ENCODE measurements at places on chromosomes 1 and 21. TPM values are rescaled to one million over a fixed set of nuclear protein-coding genes. Genes with fewer than 3 reads are reported as not detected.
A peak's percentile ranks its signal among the peaks of the same experiment; 100 is the strongest.

GRCh38 chr1:161905269-161905884 lies 118.3 kb downstream of the OLFML2B start:
- no peak for DNase-seq

- no peak for DNase-seq
Observed at GRCh38 chr1:91731815-91732214, 154.1 kb downstream of the TGFBR3 start.

- DNase-seq = no peak
Observed at GRCh38 chr21:16974060-16974459, 538.8 kb upstream of the CXADR start.

- DNase-seq = no peak
Observed at GRCh38 chr1:33316601-33317000, 4.3 kb downstream of the A3GALT2 start.

DNA sequence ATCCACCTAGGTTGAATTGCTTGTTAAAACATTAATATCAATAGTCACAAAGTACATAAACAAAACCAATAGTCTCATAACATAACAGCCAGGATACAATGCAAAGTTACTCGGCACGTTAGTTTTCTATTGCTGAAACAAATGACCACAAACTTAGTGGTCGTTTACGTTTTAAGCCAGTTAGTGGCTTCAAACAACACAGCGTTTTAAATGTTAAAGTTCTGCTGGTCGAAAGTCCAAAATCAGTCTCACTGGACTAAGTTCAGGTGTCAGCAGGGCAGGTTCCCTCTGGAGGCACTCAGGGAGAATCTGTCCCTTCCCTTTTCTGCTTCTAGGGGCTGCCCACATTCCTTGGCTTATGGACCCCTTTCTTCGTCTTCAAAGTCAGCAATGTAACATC lies 35.6 kb upstream of the ATP1A1 start:
- no peak for DNase-seq

DNA sequence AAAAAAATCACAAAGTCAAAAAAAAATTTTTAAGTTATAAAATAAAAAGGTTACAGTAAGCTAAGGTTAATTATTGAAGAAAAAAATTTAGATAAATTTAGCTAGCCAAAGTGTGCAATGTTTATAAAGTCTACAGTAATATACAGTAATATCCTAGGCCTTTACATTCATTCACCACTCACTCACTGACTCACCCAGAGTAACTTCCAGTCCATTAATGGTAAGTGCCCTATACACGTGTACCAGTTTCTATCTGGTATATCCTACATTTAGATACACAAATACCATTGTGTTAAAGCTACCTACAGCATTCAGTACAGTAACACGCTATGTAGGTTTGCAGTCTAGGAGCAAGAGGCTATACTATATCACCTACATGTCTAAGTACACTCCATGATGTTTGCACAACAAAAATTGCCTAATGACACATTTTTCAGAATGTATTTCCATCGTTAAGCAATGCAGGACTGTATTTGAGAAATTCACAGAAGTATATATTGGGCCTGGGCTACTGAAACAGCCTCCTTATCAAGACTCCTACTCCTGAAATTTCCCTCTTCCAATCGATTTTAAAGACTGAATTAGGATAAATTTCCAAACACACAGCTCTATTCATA lies 155.1 kb downstream of the COP1 start:
- DNase-seq = no peak

GRCh38 chr1:4585216-4585615 lies 69.2 kb upstream of the AJAP1 start:
- peak; percentile 53 for DNase-seq

DNA sequence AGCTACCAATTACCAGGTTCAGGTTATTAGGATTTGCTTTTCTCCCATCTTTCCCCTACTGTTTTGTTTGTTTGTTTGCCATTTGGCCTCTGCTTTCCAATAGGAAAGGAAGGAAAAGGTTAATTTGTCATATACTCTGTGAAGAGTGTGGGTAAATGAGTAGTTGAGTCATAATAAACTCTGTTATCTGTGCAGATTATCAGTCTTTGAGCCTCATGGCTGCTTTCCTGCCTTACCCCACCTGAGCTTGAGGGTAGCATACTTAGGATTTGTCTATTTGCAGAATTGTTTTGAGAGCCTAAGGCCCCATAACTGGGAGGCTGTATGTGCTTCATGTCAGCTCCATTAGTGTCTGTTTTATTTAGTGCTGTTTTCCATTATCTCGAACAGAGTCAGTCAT lies 32.9 kb upstream of the SNX27 start:
- DNase-seq = no peak

DNA sequence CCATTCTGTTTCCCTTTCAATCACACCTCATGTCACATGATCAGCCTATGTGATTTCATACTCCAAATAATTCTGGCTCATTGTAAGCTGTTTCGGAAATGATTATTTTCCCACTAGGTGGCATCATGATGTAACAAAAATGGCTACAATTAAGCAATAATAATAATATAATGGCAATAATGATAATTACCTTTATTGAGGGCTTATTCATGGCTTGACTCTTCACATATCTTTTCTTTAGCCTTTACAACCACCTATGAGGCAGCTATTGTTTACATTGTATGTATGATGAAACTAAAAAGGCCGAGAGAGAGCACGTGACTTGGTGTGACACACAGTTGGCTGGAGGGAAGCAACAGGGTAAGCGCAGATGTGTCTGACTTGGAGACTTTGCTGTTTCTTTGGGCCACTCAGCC lies 12.5 kb upstream of the KPRP start:
- DNase-seq = no peak

GRCh38 chr1:93219443-93219842 lies 38.9 kb downstream of the CCDC18 start:
- no peak for DNase-seq

GRCh38 chr1:50289495-50289894 lies 133.7 kb downstream of the DMRTA2 start:
- no peak for DNase-seq

- DNase-seq = peak; percentile 75
Observed at GRCh38 chr1:181485287-181486097, 2.2 kb downstream of the CACNA1E start.

GRCh38 chr1:9784508-9785133 lies 39.1 kb downstream of the CLSTN1 start:
- DNase-seq = no peak

- no peak for DNase-seq
Observed at GRCh38 chr1:14265495-14265894, 333.0 kb upstream of the KAZN start.

- DNase-seq = no peak
Observed at GRCh38 chr21:27202301-27202700, 235.4 kb upstream of the ADAMTS5 start.

DNA sequence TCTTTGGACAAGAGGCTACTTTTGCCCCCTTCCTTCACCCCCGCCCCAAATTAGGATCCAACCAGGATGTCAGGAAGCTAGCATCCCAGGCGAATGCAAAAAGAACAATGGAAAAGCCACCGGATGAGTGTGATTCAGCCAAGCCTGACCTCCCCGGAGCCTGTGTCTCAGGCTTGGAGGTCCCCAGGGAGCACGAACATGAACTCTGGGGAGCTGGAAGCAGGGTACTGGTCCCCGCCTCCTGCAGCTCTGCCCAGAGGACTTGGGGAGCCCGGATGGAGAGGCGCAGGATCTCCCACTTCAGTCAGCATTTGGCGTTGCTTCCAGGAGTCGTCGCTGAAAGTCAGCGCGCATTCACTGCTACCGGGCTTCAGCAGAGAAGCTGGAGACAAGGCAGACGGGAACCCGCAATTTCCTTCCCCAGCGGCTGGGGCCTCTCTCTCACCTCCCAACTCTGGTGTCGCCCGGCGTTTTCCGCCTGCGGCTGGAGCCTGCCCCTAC lies 1.8 kb upstream of the TBX15 start:
- DNase-seq = no peak

GRCh38 chr1:206714331-206715058 lies 29.8 kb downstream of the MAPKAPK2 start:
- DNase-seq = no peak

GRCh38 chr1:192343344-192343743 lies 26.6 kb downstream of the RGS21 start:
- no peak for DNase-seq

DNA sequence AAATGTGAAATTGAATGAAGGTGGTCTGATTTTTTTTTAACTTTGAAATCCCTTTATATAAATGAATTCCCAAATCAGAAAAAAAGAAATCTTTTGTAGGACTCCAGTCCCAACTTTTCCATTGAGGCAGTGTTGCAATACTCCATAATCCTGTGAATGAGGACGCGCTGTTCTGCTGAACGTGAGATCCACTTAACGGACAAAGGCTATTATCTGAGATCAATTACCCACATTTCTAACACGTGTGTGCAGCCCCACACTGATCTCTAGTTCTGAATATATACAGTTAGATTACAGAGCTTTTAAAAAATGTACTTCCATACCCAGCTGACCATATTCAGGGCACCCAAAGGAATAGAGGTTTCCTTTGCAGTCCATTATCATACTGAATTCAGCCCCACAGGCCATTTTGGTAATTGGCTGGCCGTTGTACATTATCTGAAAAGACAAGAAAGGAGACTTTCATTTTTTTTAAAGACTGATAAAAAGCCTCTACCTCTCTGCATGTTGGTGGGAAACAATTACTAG lies 19.0 kb downstream of the RCC2 start:
- no peak for DNase-seq

DNA sequence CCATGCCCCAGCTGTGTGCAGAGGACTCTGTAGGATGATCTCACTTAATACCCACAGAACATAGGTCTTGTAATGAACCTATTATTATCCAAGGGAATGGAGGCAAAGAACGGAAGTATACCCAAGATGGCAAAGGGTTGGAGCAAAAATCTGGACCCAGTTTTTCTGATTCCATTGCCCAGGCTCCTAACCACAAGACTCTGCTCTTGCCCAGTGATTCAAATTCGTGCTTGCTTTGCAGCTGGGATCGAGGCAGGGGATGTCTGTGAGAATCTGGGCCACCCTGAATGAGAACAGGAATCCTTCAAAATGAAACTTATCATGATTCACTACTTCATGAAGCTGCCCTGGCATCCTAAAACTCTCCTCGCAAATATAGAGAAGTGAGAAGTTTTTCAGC lies 97.5 kb upstream of the KCNJ6 start:
- no peak for DNase-seq

DNA sequence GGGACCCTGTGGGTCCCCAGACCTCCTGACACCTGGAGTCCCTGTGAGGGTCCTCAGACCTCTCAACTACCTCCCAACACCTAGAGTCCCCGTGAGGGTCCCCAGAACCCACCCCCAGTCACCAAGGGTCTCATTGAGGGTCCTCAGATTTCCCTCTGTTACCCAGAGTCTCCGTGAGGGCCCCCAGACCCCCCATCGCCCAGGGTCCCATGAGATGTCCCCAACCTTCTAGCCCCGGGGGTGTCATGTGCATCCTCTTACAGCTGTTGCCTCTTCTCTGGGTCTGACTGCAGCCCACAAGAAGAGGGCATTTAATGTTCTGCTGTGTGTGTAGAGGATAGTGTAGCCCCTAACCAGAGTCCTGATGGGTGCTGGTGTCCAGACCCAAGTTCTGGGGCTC lies 2.0 kb upstream of the GJC2 start:
- DNase-seq = peak; percentile 47

- peak; percentile 86 for DNase-seq
Observed at GRCh38 chr1:42165511-42166210, 1.1 kb upstream of the GUCA2A start.

- no peak for DNase-seq
Observed at GRCh38 chr1:175268720-175269119, 76.1 kb upstream of the KIAA0040 start.

- DNase-seq = peak; percentile 14
Observed at GRCh38 chr1:62358665-62359373, 39.6 kb upstream of the KANK4 start.

DNA sequence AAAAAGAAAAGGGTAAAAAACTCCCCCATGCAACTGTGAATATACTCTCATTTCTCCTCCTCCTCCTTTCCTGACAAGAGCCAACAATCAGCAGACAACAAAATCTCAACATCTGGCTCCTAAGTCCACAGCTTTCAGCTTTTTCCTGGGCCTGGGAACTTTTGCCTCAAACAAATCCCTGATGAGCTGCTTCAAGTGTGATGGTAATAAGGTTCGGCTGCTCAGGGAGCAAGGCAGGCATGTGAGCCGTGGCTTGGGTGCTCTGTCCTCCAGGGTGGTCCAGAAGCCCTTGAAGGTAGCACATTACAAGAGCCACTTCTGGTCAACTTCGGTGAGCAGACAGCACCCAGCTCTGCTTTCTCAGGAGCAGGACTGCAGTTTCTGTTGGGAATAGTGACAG lies 46.3 kb downstream of the ITPKB start:
- DNase-seq = no peak

DNA sequence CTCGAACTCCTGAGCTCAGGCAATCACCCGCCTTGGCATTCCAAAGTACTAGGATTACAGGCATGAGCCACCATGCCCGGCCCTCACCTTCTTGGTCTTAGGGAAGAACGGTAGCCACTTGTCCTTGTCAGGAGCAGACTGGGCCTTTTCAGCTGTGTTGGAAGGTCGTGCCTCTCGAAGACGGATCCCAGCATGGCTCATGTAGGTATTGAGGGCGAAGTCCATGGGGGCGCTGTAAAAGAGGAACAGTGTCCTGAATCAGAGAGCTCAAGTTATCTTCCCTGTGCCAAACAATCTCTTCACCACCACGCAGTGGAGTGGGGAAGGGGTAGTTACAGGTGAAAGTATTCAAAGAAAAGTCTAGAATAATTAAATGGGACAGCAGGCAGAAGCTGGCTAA lies 35.9 kb downstream of the LRRC71 start:
- DNase-seq = no peak

The TAS1R1 gene
- not detected for total RNA-seq

The TTC22 gene
- total RNA-seq = 0.08 TPM

The MAST2 gene
- total RNA-seq = 81.2 TPM

The NHLH1 gene
- not detected for total RNA-seq

The ACTL8 gene
- not detected for total RNA-seq

The PKNOX1 gene
- 11.3 TPM for total RNA-seq

The MMP23B gene
- 60.2 TPM for total RNA-seq

The SLAMF6 gene
- total RNA-seq = 0.13 TPM

The DLGAP3 gene
- 0.11 TPM for total RNA-seq

The ACTA1 gene
- 14,709 TPM for total RNA-seq

The NTNG1 gene
- total RNA-seq = not detected

The SERTAD4 gene
- 3.7 TPM for total RNA-seq

The IPP gene
- 17.2 TPM for total RNA-seq

The SPRR5 gene
- not detected for total RNA-seq

The FCGR3B gene
- total RNA-seq = 8.4 TPM
